Inflammatory macrophage treated with lipopolysaccharide for 4 hours (primary cell): ENCODE measurements at places on chromosomes 5 and 9.

GRCh38 chr9:106885451-106885850 lies 22.5 kb downstream of the ZNF462 start:
- peak; percentile 44 for DNase-seq

- peak; percentile 79 for DNase-seq
These were observed 36.0 kb downstream of the POC5 start for GRCh38 chr5:75681125-75681830.

DNA sequence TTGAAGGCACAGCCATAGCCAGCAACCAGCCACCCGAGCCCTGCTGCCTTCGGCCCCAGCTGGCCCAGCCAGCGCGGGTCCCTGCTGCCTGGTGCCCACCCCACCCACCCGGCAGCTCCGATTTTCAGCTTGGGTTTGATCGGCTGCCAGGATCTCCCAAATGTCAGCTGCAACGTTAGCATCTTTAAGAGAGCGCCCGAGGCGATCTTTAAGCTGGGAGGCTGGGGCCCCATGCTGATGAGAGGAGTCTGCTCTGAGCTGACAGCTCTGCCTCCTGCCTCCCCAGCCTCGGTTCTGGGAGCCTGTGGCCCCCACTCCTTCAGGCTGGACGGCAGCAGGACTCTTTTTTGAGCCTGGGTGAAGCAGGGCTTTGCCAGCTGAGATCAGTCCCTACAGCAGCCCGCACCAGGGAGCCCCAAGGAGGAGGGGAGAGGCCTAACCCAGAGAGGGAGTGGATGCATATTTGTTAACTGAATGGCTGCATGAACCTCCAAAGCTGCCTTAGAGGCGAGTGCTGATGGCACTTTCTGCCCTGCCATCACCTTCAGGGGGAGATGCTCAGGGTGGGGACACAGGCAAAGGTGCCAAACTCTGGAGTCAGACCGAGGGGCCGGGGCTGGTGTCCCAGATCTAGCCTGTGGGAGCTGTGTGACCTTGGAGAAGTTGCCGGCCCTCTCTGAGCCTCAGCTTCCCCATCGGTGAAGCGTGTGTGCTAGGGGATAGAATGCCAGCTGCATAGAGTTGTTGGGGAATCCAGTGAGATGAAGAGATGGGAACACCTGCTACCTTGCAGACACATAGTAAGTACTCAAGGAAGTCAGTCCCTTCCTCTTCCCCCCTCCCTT lies 165.5 kb downstream of the C9orf50 start:
- DNase-seq, result no peak

GRCh38 chr5:172411484-172412072 lies 42.7 kb downstream of the SH3PXD2B start:
- DNase-seq, result peak; percentile 84

GRCh38 chr9:113425072-113425471 lies 14.5 kb downstream of the C9orf43 start:
- no peak for DNase-seq
